ENCODE measurements at places on chromosomes 7 and 10.

GRCh38 chr7:116113310-116113709 lies 82.7 kb upstream of the TFEC start:
- DNase-seq, result no peak

DNA sequence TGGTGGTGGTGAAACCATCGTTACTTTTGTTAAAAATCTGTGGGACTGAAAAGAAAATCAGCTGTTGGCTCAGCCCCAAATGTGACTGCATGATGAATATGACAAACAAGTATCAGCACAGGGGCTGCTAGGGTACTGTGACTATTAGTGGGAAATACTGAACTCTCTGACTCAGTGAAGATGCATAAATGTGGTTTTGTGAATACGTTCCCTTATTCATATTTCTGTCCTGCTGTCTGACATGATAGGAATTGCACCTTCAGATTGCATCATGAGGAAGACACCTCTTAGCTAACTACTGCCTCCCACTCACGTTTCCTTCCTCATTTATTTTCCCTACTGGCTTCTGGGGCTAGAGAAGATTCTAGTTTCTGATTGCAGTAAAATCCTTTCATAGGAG lies 1.4 kb downstream of the CLEC5A start:
- DNase-seq, result peak; percentile 71

- no peak for DNase-seq
These were observed 40.5 kb upstream of the KCNMA1 start for GRCh38 chr10:77678146-77678545.

DNA sequence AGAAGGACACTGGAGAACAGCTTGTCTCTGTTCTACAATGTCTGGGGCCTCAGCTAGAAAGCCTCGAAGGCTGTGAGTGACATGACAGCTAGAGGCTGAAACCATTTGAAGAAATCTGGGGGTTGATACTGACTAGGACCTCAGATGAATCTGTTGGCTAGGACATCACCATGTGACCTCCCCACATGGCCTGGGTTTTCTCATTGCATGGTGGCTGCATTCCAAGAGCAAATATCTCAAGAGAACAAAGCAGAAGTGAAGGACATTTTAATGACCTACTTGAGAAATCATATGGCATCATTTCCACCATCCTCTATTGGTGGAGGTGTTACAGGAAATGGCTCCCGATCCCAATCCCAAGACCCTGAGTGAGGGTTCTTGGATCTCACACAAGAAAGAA lies 450.6 kb upstream of the AUTS2 start:
- DNase-seq, result no peak

DNA sequence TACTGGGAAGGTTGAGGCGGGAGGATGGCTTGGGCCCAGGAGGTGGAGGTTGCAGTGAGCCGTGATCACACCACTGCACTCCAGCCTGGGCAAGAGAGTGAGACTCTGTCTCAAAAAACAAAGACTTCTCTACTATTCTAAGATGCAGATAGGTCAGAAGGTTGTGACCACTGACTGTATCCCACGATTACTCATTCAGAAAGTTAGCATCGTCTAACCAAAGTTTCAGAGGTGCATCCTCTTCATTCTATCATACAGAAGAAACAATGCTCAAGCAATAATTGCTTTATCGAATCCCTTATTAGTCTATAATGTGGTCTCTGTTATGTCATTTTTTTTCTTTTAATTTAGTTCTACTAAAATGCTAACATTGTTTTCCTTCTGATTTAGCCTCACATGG lies 348.7 kb upstream of the LRGUK start:
- no peak for DNase-seq
